ENCODE measurements at places on chromosomes 6 and 20. TPM values are rescaled to one million over a fixed set of nuclear protein-coding genes. Genes with fewer than 3 reads are reported as not detected.

- DNase-seq = no peak
Measured at GRCh38 chr6:25041485-25042035, 105.8 kb upstream of the RIPOR2 start.

- no peak for DNase-seq
Measured at GRCh38 chr20:60403105-60403741, 445.0 kb downstream of the CDH26 start.

GRCh38 chr6:74181471-74181870, 485.5 kb downstream of the CD109 start:
- no peak for DNase-seq

DNA sequence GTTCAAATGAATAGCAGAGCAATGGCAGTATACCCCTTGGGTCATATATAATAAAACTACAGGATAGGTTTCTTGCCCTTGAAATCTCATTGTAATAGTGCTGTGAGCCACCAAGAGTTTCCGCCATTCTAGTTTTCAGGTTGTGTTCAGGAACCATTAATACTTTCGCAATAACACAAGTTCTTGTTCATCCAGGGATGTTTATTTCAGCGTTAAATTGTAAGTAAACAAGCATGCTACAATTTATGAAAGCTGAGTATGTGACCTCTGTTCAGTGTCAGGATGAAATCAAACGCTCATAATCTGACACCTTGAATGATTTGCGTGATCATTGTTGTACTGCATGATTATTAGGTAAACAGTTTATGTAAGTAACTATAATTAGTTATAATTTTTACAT, 22.8 kb downstream of the ANKS1A start:
- no peak for DNase-seq

GRCh38 chr6:109420751-109421150, 19.7 kb downstream of the PPIL6 start:
- peak; percentile 93 for DNase-seq

DNA sequence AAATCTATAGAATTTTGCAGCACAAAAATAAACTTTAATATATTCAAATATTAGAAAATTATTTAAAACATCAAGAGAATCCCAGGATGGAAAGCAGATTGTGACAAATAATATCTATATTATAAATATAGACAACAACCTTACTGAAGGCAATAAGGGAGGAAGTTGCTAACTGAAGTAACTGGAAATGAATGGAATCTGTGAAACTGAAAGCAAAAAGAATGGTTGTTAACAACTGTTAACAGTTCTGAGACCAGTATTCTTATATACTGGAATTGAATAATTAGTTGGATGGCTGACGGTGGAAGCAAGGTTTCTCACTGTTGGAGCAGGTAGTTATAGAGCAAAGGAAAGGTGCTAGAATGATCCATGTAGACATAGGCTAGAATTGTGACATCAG, 220.4 kb downstream of the PLCB1 start:
- DNase-seq = no peak

Gene ZC2HC1B
- not detected for total RNA-seq

Gene C20orf96
- total RNA-seq = 1.9 TPM
